ENCODE measurements at places on chromosomes 3 and 15.

GRCh38 chr3:38687321-38687720, 37.8 kb upstream of the SCN5A start:
- no peak for DNase-seq

DNA sequence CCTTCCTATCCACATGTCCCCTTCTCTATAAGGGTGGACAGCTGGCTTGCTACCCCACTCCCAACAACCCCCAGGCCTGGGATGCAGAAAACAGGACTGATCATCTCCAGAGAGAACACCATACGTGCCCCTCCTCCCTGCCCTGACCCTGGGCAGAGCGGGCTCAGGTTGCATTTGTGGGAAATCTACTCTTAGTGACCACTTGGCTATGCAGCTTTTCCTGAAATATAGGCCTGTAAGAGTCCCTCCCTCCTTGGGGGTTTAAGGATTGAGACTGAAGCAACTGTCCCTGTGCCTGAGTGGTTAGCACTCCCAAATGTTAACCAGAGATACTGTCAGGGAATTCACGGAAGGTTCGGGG, 11.7 kb downstream of the SH2D7 start:
- no peak for DNase-seq

DNA sequence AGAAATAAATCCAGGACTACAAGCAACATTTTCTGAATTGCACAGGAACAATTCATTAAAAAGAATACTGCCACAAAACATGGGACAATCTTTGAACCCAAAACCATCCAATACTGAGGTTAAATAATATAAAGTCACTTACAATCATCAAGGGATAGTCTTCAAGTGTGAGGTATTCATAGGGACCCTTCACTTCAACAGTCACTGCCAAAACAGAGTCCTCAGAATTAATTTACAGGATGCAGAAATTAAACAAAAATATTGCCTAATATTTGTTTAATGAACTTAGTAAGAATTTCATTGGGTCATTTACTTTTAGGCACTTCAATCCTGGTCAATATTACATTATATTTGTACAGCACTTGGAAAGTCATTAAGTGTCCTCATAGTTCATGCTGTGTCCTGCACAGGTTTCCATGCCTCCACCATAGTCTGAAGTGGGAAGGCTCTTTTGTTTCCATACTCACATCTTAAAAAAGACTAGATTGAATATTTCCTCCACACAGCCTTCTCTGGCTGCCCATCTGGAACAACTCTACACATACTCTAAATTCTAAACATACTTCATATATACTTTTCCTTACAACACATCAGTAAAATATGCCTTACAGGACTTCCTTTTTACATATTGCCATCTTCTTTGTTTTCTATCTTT, 31.6 kb upstream of the VPS39 start:
- DNase-seq, result no peak

DNA sequence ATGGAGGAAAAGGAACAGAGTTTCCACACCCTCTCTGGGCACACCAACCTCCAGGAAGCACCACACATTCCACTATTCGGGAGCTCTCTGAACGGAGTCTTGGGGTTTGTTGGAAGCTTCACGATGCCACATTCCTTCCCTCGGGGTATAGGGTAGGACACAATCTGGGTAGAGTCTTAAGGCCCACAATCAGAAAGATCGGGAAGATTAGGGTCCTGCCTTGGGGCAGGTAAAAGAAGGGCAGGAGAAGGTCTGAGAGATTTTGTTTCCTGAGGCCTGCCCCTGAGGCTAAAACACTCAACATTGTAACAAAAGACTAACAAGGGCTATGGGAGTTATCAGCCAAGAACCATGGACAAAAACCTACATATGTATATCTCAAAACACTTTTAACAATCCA, 89.2 kb upstream of the RAP2B start:
- no peak for DNase-seq

- no peak for DNase-seq
Observed at GRCh38 chr3:76222201-76222600, 436.9 kb upstream of the ZNF717 start.

DNA sequence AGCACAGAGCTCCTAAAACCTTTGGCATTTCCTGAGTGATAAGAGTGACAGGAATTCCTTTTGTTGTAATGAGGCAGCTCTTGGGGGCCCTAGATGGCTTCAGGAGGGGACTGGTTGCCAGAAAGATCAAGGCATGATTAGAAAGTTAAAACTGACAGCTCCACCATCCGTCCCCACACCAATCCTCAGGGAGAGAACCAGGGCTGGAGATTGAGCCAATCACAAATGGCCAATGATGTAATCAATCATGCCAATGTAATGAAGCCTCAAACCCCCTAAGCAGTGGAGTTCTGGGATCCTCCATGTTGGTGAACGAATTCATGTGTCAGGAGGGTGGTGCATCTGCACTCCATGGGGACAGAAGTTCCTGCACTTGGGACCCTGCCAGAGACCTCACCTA, 265.1 kb downstream of the OCA2 start:
- no peak for DNase-seq

GRCh38 chr3:86547692-86548091, 443.3 kb downstream of the VGLL3 start:
- DNase-seq, result no peak

DNA sequence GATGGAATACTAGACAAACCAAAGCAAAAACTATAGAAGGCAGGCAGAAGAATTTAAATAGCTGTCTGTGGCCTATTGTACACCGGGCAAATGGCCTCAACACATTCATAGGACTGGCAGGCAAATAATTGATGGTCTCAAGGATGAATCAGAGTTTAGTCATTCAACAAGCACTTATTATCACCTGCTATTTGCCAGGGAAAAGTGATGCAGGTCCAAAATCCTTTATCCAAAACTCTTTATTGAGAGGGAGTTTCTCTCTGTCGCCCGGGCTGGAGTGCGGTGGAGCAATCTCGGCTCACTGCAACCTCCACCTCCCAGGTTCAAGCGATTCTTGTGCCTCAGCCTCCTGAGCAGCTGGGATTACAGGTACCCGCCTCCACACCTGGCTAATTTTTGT, 2.3 kb downstream of the EIF2AK4 start:
- no peak for DNase-seq

GRCh38 chr3:133821767-133822638, 16.4 kb downstream of the SRPRB start:
- no peak for DNase-seq

GRCh38 chr15:49688135-49688790, 67.4 kb downstream of the DTWD1 start:
- no peak for DNase-seq

DNA sequence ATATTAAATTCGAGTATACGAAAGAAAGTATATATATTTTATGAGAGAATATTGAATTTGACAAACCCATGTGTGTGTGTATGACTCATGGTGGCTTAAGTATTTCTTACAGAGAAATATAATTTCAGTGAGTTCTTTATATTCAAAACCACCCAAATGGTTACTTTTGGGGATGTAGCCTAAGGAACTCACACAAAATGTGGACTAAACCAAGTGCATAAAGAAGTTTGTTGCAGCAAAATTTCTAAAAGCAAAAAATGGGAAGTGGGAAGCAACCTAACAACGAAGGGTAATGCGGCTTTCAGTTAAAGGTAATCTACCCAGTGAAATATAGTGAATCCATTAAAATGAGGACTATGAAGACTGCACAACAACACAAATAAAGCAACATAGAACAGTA, 277.1 kb downstream of the EDEM1 start:
- DNase-seq, result no peak

- no peak for DNase-seq
Observed at GRCh38 chr3:99842826-99843589, 25.3 kb downstream of the CMSS1 start.

Measured in central memory CD4-positive, alpha-beta T cell (primary cell).